CD4-positive, alpha-beta T cell treated with Interleukin-15 for 4 hours (primary cell): ENCODE measurements at places on chromosomes 6 and 20.
A peak's percentile ranks its signal among the peaks of the same experiment; 100 is the strongest.

DNA sequence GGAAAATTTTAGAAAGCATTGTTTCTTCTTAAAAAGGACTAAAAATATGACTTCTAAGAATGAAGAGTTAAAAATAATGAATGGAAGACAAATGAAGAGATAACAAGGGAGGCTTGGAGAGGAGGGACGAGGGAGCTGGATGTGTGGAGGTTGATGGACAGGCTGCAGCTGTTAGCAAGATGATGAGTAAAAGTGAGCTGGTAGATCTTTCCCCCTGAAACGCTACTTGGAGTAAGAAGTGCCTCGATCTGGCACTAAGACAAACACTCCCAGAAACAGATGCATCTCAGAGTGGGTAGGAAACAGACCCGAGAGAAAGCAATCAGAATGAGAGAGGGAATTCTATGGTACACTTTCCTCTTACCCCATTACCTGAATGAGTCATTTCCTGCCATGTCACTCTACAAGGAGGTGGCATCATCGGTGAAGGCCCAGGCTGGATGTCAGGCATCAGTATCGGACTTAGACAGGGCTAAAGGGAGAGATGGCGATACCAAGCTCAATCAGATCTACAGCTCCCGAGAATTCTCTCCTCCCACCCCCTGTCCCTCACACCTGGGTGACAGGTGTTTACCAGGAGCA is 154.1 kb upstream of the BMP2 start:
- DNase-seq: no peak

GRCh38 chr6:160253714-160254113 is 4.9 kb downstream of the SLC22A2 start:
- no peak for DNase-seq

GRCh38 chr6:14470101-14470500 is 352.5 kb downstream of the CD83 start:
- no peak for DNase-seq

- peak; percentile 57 for DNase-seq
Observed at GRCh38 chr6:106163446-106163965, 77.4 kb downstream of the PRDM1 start.

DNA sequence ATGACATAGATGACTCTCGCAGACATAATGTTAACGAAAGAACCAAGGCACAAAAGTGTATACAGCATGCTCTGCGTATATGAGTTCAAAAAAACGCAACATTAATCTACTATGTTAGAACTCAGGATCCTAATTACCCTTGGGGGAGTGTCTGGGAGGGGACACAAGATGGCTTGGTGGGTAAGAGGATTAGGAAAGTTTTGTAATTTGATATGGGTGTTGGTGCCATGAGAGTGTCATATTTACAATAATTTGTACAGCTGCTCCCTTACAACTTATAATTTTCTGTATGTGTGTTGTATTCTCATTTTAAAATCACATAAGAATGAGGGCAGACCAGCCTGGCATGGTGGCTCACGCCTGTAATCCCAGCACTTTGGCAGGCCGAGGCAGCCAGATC is 38.6 kb downstream of the TFEB start:
- DNase-seq: no peak

- DNase-seq: no peak
Observed at GRCh38 chr6:137357263-137357947, 136.8 kb downstream of the OLIG3 start.

DNA sequence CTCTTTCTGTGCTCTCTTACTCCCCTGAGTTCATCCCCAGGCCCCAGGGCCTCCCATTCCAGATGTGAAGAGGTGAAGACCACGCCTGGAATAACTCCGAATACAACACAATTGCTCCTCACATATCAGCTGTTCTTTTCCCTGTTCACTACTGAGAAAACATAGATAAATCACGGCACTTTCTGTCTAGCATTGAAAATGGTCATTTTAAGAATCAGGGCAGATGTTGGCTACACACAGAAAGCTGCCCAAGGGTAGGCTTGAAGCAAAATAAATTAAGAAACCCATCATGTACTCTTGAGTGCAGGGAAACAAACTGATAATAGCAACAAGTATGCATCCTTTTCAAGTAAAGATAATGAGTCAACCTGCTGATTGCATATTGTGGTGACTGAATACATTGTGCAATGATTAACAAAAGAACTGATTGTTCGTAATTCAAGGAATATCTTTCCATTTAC is 382.5 kb downstream of the PRKN start:
- no peak for DNase-seq

DNA sequence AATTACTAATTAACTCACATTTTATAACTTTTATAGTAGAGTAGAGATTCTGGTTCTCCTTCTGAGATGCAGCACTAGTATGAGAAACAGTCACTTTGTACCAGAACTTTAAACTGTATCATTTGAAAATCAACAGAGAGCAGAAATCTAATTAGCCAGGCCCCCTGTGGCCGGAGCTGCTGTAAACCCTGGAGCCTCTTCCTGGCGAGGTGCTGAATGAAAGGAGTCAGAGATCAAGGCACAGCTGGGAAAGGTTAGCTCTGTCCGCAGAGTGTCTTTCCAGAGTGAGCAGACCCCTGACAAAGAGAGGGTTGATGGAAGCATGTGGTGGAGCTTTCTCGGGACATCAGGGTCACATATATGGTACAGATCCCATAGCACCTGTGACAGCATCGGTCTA is 703.8 kb downstream of the RFPL4B start:
- no peak for DNase-seq

DNA sequence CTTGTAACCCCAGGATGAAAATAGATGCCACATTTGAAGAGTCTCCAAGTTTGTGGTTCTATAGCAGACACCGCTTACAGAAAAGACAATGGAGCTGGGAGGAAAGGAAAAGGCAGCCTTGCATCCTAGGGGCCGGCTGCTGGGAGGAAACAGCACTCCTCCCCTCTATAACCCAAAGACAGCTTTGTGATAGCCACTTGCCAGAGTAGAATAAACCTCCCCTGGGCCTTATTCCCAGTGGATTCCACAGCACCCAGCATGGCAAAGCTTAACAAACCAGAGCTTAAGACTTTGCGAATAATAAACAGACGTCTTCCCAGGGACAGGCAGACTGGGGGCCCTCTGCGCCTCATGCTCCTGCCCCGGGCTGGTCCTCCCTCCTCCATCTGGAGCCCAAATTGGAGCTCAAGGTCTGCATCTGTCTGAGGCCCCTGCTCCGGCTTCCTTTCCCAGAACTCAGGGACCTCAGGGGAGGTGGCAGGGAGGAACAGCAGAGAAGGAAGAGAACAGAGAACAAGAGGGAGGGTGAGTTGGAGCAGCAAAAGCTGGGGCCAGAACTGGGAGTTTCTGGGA is 8.8 kb upstream of the TAF8 start:
- DNase-seq: no peak

DNA sequence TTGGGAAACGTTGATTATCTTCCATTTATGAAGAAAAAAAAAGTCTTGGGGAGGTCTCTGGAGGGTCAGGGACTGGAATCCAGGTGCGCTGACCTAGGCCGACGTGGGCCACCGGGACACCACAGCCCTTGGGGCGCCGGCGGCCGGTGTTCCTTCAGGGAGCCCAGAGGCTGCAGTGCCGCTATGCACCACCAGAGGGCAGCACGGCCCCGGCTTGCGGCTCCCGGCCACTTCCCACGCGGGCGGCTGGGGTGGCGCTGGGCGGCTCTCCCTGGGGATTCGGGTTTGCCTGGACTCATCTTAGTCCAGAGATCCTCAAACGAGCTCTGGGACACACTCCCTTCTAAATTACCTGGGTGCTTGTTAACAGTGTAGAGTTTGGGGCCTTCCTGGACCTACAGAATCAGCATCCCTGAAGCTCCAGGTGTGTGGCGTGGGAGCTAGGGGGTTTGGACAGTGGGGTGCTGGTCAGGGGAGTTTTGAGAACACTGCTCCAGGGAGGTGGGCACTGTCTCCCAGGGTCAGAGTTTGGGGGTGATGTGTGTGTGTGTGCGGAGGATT is 23.0 kb upstream of the GTSF1L start:
- DNase-seq: peak; percentile 78

DNA sequence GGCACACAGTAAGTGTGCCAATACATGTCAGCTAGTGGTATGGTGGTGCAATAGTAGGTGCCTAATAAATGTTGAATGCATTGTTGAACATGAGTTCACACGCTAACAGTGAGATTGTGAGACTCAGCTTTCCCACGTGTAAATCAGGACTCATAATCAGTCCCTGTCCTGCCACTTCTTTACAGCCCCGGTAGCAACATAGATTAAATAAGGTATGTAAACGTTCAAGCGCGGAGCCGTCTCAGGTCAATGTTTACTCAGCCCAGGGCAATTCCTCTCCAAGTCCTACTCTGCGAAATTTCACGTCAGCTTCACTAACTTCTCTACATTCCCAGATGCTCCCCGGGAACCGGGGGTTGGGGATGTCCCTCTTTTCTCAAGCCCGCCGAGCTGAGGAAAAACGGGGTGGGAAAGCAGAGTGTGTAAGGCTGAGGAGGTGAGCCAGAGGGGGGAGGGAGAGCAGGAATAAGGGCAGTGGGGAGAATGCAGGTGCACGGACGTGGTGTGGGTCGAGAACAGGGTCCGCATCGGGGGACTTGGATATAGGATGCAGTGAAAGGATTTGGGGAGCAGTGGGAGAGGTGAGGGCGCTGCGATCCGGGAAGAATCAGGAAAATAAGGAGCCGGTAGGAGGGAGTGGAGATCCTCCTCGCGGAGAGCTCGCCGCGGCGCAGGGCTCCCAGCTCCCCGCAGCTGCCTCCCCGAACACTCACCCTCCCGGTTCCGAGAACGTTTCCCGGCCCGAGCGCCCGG is 544 bp upstream of the TP53INP2 start:
- DNase-seq: no peak

- DNase-seq: no peak
Observed at GRCh38 chr20:62603907-62604785, 38.2 kb upstream of the SLCO4A1 start.

DNA sequence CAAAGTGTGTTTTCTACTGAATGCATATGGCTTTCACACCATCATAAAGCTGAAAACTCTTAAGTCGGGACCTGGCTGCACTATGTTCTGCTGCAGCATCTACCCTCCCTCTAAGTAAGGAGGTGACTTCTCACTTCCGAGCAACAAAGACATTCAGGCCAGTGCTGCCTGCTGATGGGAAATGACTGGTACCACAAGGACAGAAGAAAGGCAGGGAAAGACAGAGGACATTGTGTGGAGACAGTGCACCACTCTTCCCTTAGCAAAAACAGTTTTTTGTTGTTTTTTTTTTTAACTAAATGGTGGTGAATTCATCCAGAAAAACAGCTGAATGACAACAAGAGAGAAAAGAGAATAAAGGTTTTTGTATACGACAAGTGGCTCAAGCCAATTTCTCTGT is 81.5 kb downstream of the MAP7 start:
- no peak for DNase-seq

- no peak for DNase-seq
Observed at GRCh38 chr6:139164001-139164400, 29.1 kb downstream of the HECA start.

DNA sequence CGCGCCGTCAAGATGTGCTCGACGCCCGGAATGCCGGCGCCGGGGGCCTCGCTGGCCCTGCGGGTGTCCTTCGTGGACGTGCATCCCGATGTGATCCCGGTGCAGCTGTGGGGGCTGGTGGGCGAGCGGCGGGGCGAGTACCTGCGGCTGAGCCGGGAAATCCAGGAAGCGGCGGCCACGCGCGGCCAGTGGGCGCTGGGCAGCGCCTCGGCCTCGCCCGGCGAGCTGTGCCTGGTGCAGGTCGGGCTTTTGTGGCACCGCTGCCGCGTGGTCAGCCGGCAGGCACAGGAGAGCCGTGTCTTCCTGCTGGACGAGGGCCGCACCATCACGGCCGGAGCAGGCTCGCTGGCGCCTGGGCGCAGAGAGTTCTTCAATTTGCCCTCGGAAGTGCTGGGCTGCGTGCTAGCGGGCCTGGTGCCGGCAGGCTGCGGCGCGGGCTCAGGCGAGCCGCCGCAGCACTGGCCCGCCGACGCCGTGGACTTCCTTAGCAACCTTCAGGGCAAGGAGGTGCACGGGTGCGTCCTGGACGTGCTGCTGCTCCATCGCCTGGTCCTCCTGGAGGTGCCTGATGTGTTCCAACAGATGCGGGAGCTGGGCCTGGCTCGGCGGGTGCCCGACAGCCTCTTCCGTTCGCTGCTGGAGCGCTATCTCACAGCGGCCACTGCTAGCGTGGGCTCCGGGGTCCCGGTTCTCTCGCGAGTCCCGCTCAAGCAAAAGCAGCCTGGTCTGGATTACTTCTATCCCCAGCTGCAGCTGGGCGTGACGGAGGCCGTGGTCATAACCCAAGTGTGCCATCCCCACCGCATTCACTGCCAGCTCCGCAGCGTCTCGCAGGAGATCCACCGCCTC is 656 bp downstream of the TDRD6 start:
- DNase-seq: no peak

- no peak for DNase-seq
Observed at GRCh38 chr6:30763155-30763617, 18.8 kb upstream of the IER3 start.

DNA sequence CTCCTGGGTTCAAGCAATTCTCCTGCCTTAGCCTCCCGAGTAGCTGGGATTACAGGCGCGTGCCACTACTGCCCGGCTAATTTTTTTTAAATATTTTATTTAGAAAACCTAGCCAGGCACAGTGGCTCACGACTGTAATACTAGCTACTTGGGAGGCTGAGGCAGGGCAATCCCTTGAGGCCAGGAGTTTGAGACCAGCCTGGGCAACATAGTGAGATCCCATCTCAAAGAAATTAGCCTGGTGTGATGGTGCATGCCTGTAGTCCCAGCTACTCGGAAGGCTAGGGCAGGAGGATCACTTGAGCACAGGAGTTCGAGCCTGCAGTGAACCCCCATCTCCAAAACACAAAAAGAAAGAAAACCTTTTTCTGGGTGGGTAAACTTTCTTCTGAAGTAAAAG is 2.4 kb downstream of the SLC44A4 start:
- DNase-seq: no peak

DNA sequence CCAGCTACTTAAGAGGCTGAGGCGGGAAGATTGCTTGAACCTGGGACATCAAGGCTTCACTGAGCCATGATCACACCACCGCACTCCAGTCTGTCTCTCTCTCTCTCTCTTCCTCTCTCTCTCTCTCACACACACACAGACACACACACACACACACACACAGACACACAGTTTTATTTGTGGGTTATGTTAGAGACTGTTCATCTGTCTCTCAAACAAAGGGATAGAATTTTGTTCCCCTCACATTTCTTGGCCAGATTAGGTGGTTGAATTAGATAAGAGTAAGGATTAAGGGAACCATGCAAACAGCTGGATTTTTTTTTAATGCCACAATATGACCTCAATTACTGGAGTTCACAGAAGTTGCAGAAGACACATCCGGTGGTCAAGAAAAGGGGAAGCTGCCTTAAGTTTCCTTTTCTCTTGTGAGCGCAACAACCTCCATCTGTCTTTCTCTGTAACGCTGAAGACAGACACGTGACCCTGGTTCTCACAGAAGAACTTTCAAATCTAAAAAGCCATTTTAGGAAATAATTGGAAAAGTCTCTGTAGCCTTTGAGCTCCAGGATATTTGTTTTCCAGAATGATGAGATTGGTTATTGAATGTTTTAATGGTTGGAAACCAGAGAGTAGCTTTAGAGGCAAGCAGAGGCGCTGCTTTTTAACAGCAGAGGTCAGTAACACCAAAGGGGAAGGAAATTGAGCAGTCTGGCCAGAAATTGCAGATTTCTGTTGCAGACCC is 32.9 kb upstream of the LGSN start:
- no peak for DNase-seq

DNA sequence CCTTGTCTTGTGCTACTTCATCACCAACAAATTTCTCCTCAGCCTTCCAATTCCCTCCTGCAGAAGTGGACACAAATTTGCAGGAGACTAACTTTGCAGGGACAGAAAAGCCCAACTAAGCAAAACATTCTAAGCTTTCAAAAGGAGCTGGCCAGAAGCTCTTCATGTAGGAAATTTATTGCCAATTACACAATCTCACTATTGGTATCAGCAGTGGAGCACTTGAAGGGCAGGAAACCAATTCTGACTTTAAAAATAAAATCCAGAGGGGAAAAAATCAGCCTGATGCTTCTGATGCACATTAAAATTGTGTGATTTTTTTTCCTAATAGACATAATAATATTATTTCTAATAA is 193.3 kb downstream of the LY86 start:
- no peak for DNase-seq
